Stimulated activated CD4-positive, alpha-beta T cell treated with anti-CD3 and anti-CD28 coated beads, Interleukin-4, amount 100 ng/mL, for 4 hours (primary cell): ENCODE measurements at places on chromosomes 3 and 15.

DNA sequence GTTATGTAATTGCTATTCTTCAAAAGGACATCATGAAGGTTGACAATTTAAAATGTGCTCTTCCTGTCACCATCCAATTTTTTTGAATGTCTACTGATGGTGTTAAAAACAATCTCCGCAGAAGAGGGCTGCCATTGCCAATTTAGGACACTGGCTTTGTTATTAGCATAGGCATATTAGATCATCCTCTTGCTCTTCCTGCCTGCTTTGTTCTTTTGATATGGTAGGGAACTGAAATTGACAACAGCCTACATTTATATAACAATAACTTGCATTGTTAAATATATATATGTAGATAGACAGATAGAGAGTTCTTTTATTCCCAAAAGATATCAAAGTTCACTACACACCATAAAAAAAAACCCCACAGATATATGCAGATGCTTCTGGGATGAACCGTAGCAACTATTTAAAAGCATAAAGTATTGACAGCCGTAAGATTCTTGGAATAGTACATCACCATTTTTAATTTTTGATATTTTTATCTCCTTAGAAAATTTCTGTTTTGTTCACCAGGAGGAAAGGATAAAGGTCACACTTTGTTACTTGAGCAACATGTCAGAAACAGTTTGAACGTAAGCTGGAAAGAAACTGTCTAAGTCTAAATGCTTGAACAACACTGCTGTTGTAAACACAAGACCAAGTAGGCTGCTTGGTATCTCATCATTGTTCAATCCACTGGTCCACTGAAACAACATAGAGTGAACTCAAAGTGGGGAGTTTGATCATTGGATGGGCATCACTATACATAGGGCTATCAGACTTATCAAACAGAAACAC is 66.5 kb downstream of the MDFIC2 start:
- DNase-seq: no peak

- DNase-seq: no peak
Measured at GRCh38 chr3:24351779-24352469, 142.7 kb downstream of the THRB start.

DNA sequence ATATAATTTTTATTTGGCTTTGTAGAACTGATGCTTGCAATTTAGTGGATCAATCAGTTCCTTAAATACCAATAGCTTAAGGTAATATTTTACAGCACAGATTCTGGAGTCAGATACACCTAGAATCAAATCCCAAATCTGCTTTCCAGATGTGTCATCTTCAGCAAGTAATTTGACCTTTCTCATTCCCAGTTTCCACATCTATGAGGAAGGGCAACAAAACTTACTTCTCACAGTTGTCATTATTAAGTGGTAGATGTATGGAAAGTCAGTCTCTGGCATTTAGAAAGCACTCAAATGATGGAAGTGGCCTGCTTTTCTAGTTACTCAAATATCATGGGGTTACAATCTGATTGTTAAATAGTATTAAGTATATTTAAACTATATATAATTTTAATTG is 767.0 kb downstream of the CADM2 start:
- DNase-seq: no peak

- DNase-seq: no peak
Measured at GRCh38 chr3:104629038-104629437, 737.7 kb upstream of the ALCAM start.

DNA sequence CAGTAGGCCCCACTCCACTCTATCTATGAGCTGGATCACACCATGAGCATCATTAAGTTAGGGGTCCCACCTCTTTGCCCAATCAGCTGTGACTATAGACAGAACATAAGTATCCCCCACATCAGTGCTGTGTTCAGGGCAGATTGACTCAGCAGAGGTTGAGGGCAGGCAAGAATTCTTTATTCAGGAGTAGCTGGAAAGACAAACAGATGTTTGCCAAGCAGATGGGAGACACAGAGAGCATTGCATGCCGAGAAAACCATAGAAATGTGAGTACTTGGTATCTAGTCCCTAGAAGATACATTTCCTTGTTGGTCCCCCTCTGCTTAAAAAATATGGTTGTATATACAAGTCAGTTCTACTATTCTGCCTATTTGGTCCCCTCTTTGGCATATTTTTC is 440.8 kb downstream of the RAP2B start:
- no peak for DNase-seq

GRCh38 chr15:85554852-85555521 is 174.6 kb downstream of the AKAP13 start:
- no peak for DNase-seq

- no peak for DNase-seq
Measured at GRCh38 chr3:181344331-181344730, 354.8 kb upstream of the DNAJC19 start.

- no peak for DNase-seq
Measured at GRCh38 chr3:11591391-11592282, 52.1 kb downstream of the VGLL4 start.

DNA sequence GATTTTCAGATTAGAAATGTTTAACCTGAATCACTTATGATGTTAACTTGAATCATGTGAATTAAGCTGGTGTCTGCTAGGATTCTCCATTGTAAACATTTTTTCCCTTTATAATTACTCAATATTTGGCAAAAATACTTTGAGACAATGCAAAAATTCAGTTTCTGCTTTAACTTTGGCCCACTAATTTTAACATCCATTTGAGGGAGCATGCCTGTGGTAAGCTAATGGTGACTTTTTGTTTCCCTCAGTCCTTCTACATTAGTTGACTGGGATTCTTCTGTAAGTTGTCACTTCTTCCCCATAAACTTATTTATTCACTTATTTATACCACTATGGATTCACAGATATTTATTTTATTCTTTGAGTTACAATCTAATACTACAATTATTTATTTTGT is 59.3 kb downstream of the PIK3R4 start:
- no peak for DNase-seq
